ENCODE measurements at places on chromosomes 3 and 15.

DNA sequence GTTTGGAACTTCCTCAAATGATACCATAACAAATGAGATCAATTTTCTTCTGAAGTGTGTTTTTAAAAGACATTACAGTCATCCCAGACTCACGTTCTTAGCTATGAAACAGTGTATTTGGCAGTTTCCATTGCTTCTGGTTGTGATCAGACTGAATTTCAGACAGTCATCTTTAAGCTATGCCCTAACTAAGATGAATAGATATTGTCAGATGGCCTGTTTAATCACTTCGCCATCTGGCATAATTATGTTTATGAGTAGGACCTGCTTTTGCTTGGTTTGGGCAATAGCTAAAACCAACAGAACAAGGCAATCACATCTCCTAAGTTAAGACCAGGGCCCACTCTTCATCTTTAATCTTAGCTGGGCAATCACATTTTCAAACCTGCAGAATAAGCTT is 313.1 kb downstream of the SV2B start:
- no peak for DNase-seq

DNA sequence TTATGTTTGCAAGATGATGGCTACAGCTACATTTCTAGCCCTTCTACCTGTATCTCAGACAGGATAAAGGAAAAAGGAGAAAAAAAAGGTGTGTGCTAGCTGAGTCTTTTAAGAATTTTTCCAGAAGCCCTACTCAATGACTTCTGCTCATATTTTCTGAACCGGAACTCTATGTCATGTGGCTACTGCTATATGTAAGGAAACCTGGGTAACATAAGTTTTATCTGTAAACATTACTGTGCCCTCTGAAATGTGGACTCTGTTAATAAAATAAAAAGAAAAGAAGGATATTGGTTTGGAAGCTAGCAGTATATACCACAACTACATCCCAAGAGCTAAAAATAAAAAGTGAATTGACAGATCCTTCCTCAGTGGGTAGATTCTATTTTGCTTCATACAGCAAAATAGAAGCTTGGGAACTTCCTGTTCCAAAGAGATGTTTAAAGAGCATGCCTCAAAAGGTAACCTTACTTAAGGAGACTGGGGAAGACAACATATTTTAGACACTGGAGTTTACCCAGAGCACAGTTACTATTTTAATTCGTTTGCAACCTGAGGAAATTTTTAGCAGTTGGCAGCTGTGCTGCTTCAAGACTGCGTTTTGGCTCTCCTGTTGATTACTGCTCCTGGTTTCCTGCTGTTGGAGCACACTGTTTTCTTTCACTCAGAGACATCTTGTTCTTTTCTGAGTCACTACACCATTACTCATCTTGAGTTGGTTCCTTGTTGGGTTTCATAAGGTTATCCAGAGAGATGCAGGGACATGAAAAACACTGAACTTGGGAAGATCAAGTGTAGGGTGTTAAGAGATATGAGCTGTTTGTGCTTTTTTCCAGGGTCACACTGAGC is 280.7 kb downstream of the NFKBIZ start:
- no peak for DNase-seq

GRCh38 chr3:14554715-14555114 is 14.6 kb upstream of the GRIP2 start:
- DNase-seq = no peak

DNA sequence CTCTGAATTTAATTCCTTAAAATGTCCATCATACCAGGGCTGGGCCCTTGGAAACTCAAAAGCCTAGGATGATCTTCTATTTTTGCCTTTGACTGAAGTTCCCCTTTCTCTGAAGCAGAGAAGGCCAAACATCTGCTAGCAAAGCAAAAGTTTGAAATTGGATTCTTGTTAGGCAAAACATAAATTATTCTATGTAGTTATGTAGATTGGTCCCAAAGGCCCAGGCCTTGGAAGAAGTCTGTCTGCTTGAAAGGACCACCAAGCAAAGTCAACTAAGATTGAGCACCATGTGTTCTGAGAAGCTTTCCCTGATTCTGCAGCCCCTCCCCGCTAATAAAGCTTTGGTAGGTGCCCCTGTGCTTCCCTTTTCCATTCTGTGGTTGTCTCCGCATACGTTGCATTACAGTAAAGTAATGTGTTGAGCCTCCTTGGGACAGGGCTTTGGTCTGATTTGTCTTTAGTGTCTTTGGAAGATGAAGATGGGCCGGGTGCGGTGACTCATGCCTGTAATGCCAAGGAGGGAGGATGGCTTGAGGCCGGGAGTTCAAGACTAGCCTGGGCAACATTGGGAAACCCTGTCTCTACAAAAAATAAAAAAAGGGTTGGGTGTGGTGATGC is 56.4 kb downstream of the RPL39L start:
- DNase-seq = no peak

DNA sequence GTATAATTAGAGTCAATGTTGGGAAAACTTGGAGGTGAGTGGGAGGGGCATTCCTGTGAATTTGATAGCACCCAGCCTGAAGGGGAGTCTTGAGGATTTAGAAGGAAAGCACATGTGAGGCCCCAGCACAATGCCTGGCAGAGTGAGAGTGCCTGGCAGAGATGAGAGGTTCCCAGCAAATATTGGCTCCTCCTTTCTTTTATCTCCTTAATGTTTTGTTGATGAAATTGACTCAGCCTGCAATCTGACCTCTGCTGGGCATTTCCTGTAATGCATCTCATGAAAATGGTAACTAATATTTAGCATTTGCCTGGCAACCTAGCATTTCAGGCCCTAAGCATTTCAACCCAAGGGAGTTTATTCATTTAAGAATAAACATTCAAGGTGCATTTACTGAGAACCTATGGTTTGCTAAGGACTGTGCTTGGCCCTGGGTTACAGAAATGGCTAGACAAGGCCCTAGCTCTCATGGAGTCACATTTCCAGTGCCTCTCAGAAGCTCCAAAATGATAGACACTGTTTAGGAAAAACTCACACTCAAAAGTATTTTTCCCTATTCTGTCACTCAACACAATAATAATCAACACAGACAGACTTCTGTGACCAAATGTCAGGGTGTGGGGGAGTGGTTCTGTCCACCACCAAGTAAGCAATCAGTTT is 19.0 kb downstream of the PDHB start:
- DNase-seq = peak; percentile 74

GRCh38 chr3:44058022-44058867 is 183.4 kb upstream of the TOPAZ1 start:
- peak; percentile 53 for DNase-seq

GRCh38 chr15:39365161-39365560 is 215.7 kb upstream of the THBS1 start:
- no peak for DNase-seq

DNA sequence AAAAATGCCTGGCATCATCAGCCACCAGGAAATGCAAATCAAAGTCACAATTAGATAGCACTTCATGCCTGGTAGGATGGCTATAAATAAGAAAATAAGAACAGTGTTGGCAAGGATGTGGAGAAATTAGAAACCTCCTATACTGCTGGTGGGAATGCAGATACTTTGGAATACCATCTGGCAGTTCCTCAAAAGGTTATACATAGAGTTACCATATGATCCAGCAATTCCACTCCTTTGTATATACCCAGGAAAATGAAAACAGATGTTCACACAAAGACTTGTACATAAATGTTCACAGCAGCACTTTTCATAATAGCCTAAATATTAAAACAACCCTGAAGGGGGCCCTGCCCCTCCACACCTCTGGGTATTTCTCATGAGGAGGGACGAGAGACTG is 13.7 kb downstream of the ACSBG1 start:
- no peak for DNase-seq

- DNase-seq = no peak
These were observed 67.2 kb downstream of the DNASE1L3 start for GRCh38 chr3:58143417-58144055.

GRCh38 chr3:195255571-195256501 is 15.1 kb downstream of the XXYLT1 start:
- DNase-seq = no peak

DNA sequence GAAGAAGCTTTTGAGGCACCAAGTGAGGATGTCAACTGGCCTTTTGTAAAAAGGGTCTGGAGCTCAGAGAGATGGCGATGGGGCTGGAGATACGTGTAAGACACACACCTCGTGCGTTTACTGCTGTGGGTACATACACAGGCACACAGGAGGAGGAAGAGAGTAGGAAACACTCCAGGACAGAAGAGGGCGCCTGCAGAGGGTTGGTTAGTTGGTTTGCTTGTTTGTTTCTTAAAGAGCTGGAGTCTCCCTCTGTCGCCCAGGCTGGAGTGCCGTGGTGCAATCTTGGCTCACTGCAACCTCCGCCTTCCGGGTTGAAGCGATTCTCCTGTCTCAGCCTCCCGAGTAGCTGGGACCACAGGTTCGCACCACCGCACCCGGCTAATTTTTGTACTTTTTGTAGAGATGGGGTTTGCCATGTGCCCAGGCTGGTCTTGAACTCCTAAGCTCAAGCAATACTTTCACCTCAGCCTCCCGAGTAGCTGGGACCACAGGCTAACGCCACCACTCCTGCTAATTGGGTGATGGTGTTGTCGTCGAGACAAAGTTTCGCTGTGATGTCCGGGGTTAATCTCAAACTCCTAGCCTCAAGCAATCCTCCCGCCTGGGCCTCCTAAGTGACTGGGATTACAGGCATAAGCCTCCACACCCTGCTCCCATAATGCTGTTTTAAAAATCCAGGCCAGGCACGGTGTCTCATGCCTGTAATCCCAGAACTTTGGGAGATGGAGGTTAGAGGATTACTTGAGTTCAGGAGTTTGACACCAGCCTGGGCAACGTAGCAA is 1.3 kb upstream of the PRR20G start:
- peak; percentile 31 for DNase-seq

DNA sequence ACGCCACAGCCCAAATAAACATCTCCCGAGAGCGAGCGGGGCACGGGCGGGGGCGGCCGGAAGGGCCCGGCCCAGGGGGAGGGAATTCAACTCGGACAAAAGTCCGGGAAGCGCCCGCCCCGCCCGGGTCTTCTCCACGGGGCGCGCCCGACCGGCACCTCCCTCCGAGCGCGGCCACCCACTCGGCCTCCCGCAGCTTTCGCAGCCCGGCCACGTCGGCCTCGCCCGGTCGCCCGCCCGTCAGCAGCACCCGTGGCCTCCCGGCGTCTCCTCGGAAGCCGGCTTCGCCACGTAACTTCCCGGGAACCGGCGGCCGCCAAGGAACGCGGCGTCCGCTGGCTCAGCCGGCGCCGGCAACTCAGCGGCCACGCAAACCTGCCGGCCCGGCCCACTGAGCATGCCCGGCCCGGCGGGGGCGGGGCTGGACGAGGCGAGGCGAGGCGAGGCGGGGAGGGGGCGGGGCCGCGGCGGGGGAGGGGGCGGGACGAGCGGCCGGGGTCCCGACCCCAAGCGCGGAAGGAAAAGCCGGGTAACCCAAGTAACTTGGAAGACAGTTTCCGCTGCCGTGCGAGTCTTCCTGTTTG is at the start of gene TJP1:
Gene TJP1, minus strand, starts transcription at position 369 of the 584 bp plus-strand sequence. CDS start 440 bp downstream, outside the sequence.
- no peak for DNase-seq

DNA sequence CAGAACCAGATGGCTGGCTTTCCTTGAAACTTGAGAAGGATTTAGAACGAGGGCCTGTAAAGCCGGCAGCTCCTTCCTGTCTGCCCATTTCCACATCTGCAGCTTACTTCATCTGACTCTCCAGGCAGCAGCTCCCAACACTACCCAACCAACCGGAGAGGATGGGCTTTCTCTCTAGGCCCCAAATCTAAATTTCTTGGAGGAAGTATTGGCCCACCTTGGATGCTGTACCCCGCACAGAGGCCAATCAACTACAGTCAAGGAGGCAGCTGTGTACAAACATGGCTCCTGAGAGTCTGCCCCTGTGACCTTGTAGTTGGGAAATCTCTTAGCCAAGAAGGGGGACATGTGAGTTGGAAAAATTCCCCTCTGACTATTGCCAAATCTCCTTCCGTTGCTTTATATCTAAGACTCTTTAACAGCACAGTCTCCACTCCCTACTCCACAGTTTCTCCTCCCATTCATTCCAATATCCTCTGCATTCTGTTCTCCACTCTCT is 8.0 kb upstream of the ACAP2 start:
- no peak for DNase-seq

DNA sequence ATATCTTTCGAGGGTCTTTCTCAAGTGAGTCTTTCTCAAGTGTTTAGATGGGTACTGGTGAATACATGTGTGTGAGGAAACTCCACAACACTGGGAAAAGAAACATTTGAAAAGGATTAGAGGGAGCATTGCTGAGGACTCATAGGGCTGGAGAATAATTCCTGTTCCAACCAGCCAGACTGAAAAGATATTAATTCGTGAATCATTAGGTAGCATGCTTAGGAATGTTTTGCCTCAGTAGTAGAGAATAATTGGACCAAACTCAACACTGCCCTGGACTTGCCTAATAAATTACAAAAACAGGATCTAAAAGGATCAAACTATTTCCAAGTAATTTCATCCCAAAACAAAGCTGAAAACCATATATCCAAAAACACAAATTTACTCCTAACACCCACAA is 17.3 kb downstream of the PP2D1 start:
- DNase-seq = no peak

DNA sequence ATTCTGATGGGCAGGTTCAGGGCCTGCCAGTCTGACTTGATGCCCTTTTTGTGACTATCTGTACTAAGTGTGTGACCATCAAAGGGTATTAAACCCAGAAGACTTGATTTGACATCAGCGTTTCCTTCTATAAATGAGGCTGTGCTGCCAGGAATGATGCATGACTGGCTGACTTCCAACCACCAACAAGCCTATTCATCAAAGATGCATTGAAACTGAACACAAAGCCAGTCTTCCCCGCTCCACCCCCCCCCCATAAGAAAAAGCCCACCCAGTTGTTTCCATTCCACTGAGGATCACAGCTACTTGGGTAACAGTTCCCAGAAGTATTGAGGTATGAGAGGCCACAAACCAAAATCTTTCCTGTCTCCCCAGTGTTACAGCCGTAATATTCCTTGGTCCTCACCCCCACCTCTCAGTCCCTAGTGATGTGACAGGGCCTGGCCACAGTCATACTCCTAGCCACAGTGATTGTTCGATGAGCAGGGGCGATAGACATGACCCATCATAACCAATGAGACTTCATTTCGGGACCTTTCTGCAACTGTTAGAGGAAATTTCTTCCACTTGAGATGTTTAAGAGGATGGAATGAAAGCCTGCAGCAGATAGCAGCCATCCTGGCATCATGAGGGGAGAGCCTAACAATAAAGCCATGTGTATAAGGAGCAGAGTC is 22.6 kb downstream of the SH3BP5 start:
- no peak for DNase-seq

DNA sequence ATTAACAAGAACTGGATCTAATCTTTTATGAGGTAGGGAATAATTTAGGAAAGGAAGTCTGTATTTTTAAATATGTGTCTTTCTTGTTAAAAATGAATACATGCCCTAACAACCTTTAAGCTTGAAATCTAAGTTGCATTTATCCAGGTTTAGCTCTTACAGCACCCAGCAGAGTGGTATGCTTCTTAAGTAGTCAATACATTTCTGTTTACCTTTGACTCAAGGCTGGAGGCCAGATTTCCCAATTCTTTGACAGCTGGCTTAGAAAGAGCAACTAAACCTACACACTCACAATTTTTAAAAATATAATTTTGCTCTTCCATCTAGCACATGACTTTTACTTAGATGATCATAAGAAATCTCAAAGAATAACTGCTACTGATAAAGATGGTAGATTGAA is 148.9 kb downstream of the DPH6 start:
- no peak for DNase-seq

DNA sequence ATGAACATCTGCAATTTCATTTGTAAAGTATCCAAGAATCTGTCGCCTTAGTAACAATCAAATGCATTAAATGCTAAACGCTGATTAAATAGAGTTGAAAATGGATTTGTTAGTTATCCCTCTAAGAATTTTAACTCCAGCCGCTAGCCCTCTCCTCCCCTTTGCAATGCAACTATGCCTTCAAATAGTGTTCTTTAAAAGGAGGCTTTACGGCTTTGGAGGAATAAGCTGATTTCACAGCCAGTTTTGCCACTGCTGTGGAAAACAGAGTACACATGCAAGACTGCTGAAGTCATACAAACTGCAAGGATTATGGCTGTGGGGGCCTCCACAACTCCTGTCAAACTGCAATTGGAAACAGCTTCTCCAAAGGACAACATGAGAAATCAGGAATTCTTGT is 89.2 kb downstream of the CERS3 start:
- DNase-seq = no peak

All from NAMALWA (cell line).